ENCODE measurements at places on chromosomes 2 and 18.

GRCh38 chr18:55927831-55928230 lies 339.8 kb upstream of the TCF4 start:
- no peaks in the 10 kb centered on the region for H3K36me3 ChIP-seq
- no peak for DNase-seq
- H3K4me1 ChIP-seq, result no peaks in the 10 kb centered on the region

- no peak overlapping the region for H3K4me3 ChIP-seq
- no peaks in the 10 kb centered on the region for H3K36me3 ChIP-seq
- no peak for DNase-seq
- no peak overlapping the region for H3K27ac ChIP-seq
These were observed 54.2 kb upstream of the ACVR2A start for GRCh38 chr2:147790580-147790979.

DNA sequence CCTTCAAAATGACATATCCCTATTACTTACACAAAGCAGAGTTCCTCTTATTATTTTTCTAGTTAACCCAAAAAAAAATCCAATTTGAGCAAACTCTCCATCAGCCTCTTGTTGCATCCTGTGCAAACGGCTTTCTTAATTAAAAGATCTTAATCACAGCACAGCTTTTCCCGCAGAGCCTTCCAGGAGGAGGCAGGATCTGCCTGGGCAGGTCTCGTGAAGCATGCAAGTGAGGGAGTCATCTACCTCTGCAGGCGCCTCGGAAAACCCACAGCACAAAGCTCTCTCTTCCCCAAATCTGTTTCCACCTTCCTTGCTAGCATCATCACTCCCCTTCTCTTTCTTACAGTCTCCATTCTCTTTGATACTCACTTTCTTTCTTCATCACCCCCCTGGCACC lies 100.4 kb downstream of the EN1 start:
- H3K27ac ChIP-seq, result no peak overlapping the region
- H3K4me3 ChIP-seq, result no peak overlapping the region
- H3K27me3 ChIP-seq, result no peaks in the 10 kb centered on the region

DNA sequence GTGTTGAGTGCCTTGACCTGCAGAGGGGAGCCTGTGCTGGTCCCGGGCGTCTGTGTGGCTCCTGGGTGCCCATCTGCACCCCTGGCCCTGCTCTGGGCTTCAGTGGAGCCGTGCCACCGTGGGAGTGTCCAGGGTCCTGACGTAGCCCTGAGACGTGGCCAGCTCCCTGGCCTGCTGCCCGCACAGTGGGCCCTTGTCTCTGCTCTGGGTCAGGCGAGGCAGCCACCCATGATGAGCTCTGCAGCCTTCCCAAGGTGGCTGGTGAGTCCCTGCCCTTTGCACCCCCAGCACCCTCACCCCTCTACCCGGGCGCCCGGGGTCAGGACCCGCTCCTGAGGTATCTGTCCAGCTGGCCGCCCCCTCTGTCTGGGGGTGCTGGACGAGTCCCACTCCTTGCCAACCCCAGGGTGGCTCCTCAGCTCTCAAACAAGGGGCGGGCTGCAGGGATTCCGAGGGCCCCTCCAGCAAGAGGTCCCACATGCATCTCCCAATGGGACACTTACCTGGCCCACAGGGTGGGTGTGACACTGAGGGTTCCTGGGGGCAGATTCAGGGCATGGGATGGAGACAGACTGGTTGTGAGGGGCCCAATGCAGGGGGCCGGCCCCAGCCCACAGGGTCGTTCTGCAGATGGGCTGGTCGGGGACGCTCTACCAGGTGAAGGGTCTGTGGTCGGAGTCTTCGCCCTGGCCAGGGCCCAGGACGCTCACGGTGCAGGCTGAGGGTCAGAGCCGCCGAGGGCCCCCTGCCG lies 2.4 kb downstream of the NEU4 start:
- no peak overlapping the region for H3K27ac ChIP-seq
- DNase-seq, result peak; percentile 15
- H3K4me3 ChIP-seq, result no peak overlapping the region
- H3K4me1 ChIP-seq, result no peaks in the 10 kb centered on the region
- no peaks in the 10 kb centered on the region for H3K36me3 ChIP-seq

DNA sequence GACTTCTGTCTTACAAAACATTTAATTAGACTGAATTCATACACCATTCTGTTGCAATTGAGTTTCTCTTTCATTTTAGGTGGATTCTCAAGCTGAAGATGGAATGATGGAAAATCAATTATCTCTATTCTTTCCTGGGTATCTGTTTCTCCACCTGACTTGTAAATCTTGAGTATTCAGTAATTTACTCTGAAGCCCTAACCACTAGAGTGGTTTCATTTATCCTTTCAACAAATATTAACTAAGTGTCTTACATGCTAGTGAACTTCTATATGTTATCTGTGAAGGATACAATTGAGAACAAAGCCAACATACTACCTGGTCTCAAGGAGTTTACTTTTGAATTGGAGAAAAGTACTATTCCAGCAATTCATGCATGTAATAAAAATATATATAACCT lies 94.1 kb upstream of the ZNF804A start:
- DNase-seq, result no peak
- H3K27me3 ChIP-seq, result no peaks in the 10 kb centered on the region
- H3K36me3 ChIP-seq, result no peaks in the 10 kb centered on the region

DNA sequence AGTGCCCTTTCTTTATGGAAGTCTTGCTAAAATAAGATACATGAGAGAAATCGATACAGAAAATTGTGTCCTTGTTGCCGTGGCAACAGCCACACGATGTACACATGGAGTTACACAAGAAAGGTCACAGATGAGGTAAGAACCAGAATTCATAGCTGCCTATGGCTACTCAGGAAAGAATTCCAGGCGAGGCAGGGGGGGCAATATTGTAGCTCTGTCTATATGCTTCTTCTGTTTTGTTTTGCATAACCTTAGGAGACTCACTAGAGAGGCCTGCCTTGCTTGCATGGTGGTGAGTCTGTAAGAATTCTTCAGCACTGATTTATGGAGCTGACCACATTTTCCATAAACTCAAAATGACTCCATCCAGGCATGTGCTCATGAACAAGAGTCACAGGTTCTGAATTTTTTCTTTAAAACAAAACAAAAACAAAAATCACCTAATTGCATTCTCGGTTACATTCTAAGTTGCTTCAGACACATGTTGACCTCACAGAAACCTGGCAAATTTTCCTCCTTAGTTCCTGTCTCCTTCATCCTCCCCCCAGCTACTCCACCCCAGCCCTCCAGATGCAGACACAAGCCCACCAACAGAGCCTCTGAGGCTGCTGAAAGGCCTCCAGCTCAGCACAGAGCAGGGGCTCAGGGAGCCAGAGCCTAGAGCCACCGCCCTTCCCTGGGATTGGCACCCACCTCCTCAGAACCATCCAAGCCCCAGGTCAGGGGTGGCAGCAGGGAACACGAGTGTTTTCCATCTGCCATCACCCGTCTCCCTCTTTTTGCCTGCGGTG lies 183.5 kb downstream of the ANTXR1 start:
- H3K27ac ChIP-seq, result no peak overlapping the region
- no peaks in the 10 kb centered on the region for H3K36me3 ChIP-seq
- H3K4me1 ChIP-seq, result no peaks in the 10 kb centered on the region
- no peak overlapping the region for H3K4me3 ChIP-seq

DNA sequence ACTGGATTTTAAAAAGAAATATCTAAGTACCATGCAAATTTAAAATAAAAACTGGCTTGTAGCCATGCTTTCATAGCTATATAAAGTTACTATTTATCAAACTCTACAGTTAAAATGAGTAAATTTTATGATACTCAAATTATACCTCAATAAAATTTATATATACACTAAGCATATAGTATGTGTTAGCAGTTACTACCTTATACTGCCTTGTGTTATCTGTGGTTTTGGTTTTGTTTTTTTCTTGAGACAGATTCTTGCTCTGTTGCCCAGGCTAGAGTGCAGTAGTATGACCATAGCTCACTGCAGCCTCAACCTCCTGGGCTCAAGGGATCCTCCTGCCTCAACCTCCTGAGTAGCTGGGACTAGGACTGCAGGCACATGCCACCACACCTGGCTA lies 342.1 kb downstream of the KIAA1328 start:
- no peaks in the 10 kb centered on the region for H3K36me3 ChIP-seq
- DNase-seq, result no peak
- no peaks in the 10 kb centered on the region for H3K27me3 ChIP-seq
- no peaks in the 10 kb centered on the region for H3K4me1 ChIP-seq

- no peaks in the 10 kb centered on the region for H3K4me1 ChIP-seq
- H3K36me3 ChIP-seq, result no peaks in the 10 kb centered on the region
- DNase-seq, result no peak
- H3K27ac ChIP-seq, result no peak overlapping the region
These were observed 42.8 kb upstream of the TPO start for GRCh38 chr2:1370461-1370860.

DNA sequence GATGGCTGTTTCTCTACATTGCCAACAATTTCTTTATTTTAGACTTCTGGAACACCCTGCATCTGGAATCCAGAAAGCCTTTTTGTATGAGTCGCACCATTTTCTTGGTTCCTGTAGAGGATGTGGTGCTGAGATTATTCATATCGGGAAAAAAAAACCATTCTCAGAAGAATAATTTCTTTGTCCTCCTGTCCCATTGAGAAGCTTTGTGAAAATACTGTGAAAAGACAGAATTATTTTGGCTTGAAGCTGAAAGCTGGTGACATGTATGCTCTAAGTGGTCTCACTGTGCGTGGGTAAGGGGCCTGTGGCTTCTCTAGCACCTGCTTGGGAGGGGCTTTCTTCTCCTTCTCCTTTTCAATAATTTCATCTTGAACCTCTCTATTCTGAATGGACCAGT lies 138.4 kb downstream of the FAM210A start:
- H3K4me3 ChIP-seq, result no peak overlapping the region
- H3K27me3 ChIP-seq, result no peaks in the 10 kb centered on the region
- no peaks in the 10 kb centered on the region for H3K36me3 ChIP-seq
- H3K27ac ChIP-seq, result no peak overlapping the region
- H3K4me1 ChIP-seq, result peaks cover 23% of the 10 kb centered on the region

- H3K4me1 ChIP-seq, result no peaks in the 10 kb centered on the region
- no peaks in the 10 kb centered on the region for H3K27me3 ChIP-seq
- H3K4me3 ChIP-seq, result no peak overlapping the region
These were observed 72.2 kb downstream of the COX7A2L start for GRCh38 chr2:42288811-42289210.

DNA sequence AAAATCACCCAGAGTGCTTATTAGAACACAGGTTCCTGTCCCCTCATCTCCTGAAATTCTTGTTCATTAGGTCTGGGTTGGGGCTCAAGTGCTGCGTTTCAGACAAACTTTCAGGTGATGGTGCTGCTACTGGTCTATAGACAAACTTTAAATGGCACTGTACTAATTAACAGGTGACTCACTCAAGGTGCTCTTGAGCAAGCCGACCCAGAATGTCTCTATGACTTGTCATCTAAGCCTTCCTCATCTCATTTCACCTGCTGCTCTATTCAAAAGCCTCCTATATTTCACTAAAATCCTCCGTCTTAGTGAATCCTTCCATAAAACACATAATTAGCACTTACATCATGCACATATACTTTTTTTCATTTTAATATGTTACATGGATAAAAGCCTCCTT lies 29.9 kb upstream of the STK39 start:
- no peaks in the 10 kb centered on the region for H3K4me1 ChIP-seq
- H3K4me3 ChIP-seq, result no peak overlapping the region
- no peaks in the 10 kb centered on the region for H3K27me3 ChIP-seq
- no peak for DNase-seq
- no peaks in the 10 kb centered on the region for H3K36me3 ChIP-seq
- no peak overlapping the region for H3K27ac ChIP-seq

DNA sequence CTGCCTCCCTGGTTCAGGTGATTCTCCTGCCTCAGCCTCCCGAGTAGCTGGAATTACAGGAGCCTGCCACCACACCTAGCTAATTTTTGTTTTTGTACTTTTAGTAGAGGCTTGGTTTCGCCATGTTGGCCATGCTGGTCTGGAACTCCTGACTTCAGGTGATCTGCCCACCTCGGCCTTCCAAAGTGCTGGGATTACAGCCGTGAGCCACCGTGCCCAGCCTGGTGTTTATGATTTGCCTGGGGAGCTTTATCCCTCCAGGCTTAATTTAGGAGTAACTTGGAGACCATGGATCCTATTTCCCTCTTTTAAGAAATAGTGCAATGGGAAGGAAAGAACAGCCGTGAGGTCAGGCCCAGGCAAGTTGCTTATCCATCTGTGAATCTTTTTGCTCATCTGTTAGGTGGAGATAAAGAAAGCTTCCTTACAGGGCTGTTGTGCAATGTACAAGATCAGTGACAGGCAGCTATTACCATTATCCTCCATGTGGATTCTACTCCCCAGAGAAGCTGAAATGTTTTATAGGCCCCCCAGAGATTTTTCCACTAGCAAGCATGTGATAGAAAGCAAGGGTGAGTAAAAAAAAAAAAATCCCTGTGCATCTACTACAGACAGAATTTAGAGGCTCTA lies 104.9 kb upstream of the MGAT5 start:
- no peaks in the 10 kb centered on the region for H3K36me3 ChIP-seq
- no peaks in the 10 kb centered on the region for H3K4me1 ChIP-seq
- H3K27me3 ChIP-seq, result no peaks in the 10 kb centered on the region
- DNase-seq, result no peak
- no peak overlapping the region for H3K27ac ChIP-seq

GRCh38 chr18:51066273-51066672 lies 36.3 kb downstream of the SMAD4 start:
- no peak overlapping the region for H3K4me3 ChIP-seq
- H3K36me3 ChIP-seq, result no peaks in the 10 kb centered on the region
- no peak for DNase-seq
- H3K27me3 ChIP-seq, result no peaks in the 10 kb centered on the region
- no peaks in the 10 kb centered on the region for H3K4me1 ChIP-seq
- H3K27ac ChIP-seq, result no peak overlapping the region

GRCh38 chr2:222582928-222583327 lies 73.0 kb downstream of the FARSB start:
- H3K4me3 ChIP-seq, result no peak overlapping the region
- H3K27me3 ChIP-seq, result no peaks in the 10 kb centered on the region
- H3K27ac ChIP-seq, result no peak overlapping the region
- no peak for DNase-seq

GRCh38 chr18:10752382-10752781 lies 226.6 kb downstream of the NAPG start:
- no peak overlapping the region for H3K4me3 ChIP-seq
- DNase-seq, result no peak
- H3K4me1 ChIP-seq, result no peaks in the 10 kb centered on the region
- H3K36me3 ChIP-seq, result no peaks in the 10 kb centered on the region

- DNase-seq, result no peak
- no peaks in the 10 kb centered on the region for H3K4me1 ChIP-seq
- H3K27ac ChIP-seq, result no peak overlapping the region
- H3K27me3 ChIP-seq, result no peaks in the 10 kb centered on the region
- no peaks in the 10 kb centered on the region for H3K36me3 ChIP-seq
These were observed 47.4 kb downstream of the SLC35F5 start for GRCh38 chr2:113709022-113709421.

DNA sequence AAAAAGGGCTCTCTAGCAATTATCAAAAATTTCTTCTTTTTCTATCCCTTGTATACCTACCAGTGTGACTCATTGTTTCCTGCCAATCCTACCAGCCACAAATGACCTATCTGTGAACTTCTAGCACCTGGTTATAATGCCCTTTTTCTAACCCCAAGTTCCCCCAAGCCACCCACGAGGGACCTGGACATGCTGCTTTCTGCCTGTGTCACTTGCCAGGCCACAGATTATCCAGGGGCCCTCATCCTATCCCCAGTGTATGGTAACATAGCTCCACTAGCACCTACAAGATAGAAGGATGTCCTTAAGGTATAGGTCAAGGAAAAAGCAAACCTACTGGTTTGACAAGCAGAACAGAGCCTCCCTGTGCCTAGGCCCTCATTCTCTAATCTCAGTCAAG lies 26.8 kb downstream of the AAK1 start:
- no peaks in the 10 kb centered on the region for H3K27me3 ChIP-seq
- H3K4me1 ChIP-seq, result peaks cover 17% of the 10 kb centered on the region
- no peak for DNase-seq
- no peak overlapping the region for H3K4me3 ChIP-seq
- H3K36me3 ChIP-seq, result no peaks in the 10 kb centered on the region

All from adrenal gland (tissue), 19 donors.